ENCODE measurements at places on chromosomes 7 and 10.
A peak's percentile ranks its signal among the peaks of the same experiment; 100 is the strongest.

DNA sequence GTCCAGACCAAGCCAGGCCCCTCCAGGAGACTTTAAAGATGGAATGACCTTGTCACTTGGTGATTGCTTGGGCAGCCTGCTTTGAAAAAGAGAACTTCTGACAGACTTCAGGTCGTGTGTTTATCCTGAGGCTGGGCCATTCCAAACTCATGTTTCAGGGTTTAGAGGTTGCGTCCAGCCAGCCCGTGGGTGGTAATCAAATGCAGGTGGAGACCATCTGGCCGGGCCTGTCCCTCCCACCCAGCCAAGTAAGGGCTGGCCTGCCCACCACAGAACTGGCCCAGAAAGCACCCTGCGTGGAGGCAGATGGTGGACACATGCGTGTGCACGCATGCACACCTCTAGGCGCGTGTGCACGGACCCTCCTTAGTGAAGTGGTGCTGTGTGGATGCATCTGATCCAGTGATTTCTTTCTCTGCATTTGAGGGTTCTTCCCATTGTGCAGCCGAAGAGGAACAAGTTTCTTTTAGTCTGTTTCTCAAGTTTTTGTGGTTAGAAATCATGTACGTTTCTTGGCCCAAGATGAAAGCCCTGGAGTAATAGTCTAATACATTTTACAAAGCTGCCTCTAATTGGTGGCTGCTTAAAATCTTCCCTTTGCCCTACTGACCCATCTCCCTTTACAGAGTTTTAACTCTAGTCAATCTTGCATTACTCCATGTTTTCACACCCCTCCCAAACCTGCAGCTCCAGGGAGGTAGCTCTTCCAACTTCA lies 43.0 kb downstream of the SUFU start:
- DNase-seq: no peak

DNA sequence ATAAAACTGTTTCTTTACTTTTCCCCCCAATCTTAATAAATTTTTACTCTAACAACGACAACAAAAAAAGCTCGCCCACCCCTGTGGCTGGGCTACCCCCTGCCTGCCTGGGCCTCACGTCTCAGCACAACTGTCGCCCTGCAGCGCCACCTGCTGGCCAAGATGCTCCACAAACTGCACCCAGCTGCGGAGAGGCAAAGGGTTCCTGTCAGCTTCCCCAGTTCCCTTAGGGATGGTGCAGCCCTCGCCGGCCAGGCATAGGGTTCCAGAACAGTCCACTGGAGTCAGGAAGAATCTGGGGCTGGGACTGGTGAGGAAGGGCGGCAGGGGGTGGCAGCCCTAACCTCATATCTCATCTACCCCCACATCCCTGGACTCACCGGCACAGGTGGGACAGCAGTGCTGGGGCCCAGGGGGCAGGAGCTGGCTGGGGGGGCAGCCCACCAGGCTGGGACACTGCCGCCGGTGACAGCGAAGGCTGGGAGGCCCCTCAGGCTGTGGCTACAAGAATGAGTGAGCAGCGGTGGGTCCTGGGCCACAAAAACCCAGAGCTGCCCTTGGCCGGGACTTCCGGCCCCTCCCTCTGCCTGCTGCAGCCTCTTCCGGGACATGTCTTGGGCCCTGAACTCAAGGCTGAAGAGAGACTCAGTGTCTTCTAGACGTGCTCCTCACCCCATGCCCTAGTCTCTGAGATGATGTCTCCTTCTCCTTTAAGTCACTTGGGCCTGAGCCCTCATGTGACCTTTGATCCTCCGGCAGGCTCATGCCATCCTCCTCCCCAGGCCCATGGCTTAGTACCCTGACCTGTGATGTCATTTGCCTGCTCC lies 21.2 kb downstream of the ATP6V1F start:
- peak; percentile 89 for DNase-seq

- DNase-seq: no peak
Observed at GRCh38 chr10:103720328-103720963, 134.9 kb downstream of the SH3PXD2A start.

GRCh38 chr7:127678337-127678736 lies 26.3 kb downstream of the SND1 start:
- no peak for DNase-seq

GRCh38 chr10:96176985-96177384 lies 46.9 kb downstream of the ZNF518A start:
- no peak for DNase-seq

- no peak for DNase-seq
Observed at GRCh38 chr10:33506838-33507661, 172.6 kb upstream of the NRP1 start.

GRCh38 chr10:42997151-42997848 lies 79.6 kb upstream of the RET start:
- DNase-seq: no peak

GRCh38 chr10:101492205-101492604 lies 95.9 kb downstream of the POLL start:
- no peak for DNase-seq

- DNase-seq: no peak
Observed at GRCh38 chr10:71093531-71093930, 118.8 kb upstream of the UNC5B start.

DNA sequence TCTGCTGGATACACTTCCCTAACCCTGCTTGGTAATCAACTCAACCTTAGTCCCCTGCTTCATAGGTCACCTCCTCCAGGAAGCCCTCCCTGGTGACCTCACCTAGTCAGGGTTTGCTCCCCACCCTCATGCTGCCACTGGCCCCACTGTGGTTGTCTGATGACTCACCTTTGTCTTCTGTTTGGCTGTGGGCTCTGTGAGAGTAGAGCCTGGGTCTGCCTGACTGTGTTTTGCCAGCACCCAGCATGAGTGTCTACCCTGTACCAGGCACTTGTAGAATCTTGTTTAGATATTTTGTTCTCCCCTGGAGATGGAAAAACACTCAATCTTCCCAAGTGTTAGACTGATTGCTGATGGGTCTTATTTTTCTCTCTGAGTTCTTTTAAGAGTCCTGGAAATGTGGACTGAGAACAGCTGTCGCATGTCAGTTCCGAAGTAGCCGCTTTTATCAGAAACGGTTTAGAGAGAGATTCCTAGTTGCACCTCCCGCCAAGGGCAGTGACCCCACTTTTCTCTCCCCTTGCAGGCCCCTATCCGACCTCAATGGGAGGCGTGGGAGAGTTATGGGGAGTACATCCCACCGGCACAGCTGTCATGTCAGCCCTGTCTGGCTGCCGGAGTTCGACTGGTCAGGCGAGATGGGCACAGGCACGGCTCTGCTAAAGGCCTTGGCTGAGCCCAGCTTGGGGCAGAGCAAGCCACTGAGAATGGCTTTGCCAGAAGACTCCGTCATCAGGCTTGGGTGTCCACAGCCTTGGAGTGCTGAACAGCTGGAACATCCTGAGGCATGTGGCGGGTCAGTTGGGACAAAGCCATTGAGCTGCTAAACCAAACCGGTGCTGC lies 134.3 kb downstream of the GRK5 start:
- peak; percentile 43 for DNase-seq

DNA sequence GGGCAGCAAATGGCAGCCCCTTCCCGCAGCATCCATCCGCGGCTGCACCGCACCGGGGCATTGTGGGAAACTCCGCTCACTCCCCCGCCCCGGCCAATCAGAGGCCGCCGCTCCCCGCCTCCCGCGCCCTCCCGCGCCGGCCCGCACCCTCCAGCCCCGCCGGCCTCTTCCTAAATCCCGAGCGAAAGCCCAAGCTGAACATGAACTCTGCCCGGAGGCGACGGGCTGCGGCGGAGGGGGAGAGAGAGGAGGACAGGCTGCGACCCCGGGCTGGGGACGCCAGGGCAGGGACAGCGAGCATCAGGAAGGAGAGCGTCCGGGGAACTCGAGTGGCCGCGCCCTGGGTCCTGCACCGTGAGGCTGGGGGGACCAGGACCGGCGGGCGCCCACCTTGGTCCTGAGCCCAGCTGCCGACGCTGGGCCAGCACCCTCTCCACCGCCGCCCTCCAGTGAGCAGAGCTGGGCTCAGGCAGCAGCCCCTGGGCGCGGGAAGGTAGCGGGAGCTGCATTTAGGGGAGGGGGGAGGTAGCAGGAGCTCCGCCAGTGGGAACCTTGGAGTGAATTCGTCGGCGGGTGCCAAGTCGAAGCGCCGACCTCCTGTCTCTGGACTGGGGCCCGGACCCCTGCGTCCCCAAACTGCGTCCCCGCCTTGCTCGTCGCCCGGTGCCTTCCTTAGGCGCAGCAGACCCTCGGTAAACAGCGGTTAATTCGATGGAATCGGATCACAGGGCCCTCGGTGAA lies at the start of gene DGKI:
Gene DGKI (minus strand): TSS at position 148 of the 741 bp plus-strand sequence.
- DNase-seq: no peak

- DNase-seq: peak; percentile 75
Observed at GRCh38 chr10:104580774-104581675, 60.1 kb upstream of the SORCS3 start.

DNA sequence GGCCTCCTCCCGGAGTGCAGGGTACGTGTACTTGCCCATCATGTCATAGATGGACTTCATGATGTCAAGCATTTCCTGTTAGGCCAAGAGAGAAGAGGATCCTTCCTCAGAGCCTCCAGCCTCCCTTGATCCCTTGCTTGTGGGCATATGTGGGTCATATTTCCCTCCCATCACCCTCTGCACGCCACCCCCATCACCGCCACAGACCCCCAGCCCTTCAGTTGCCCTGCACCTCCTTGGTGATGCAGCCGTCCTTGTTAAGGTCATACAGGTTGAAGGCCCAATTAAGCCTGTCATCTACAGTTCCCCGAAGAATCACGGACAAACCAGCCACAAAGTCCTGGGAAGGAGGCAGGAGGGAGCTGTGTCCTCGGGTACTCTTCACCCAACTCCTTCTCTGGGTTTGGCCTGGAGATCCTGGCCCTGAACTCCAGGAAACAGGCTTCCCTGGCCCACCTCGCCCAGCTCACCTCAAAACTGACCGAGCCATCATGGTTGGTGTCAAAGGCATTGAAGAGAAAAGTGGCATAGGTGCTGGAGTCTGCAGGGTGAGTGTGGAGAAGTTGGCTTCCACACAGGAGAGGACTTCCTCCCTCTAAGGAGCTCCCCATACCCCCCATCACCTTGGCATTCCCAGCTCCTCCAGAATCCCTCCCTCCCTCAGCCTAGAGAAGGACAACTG lies 9.8 kb upstream of the OGA start:
- no peak for DNase-seq

DNA sequence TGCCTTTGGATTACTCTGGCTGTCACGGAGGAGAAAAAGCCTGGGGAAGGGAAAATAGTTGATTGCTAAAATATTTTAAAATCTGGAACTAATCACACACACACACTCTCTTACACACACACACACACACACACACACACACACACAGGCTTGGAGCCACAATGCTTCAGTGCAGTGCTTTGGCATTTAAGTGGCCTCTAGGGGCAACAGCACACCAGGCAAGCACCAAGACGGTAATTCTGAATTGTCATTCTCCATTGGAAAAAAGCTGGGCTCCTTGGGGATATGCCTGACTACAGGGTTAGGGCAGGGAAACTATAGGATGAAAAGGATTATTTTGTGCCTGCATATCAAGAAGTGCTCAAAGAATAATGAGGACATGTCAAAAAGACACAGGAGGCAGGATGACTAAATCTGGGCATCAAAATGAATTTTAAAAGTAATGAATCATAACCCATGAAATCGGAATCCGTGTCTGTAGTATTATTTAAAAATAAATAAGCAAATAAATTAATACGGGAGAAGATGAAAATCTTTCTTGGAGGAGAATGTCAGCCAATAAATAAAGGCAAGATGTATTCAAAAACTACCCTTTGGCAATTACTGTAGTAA lies 30.4 kb upstream of the DDC start:
- DNase-seq: no peak

DNA sequence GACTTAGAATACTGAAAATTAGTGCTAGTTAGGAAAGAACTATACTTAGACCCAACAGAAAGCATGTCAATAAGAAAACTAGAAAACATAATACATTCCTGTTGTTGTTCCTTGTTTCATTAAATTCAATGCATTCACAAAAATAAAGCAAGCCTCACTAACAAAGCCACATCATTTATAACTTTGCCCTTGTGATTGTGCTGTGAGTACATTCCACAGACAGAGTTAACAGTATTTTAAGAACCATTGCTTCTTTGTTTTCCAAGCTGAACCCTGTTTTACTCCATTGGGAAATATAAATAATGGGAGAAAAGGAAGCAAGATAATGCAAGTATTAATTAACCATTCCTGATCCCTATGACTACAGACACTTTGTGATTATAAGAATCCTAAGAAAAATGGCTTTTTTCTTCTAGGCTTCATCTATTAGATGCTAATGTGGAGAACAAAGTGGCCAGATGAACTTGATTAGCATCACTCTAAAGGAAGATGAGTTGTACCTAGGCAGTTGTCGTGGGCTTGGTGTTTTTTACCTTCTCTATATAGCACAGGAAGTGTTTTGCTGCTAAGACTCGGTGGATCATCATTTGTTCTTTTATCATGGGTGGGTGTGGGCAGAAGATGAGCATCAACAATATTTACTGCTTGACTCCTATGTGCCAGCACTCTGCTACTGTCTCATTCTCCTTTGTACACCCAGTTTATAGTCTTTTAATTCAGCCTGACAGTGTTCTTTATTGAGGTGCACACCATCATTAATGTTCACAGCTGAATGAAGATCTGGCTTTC lies 34.2 kb upstream of the ZNRF2 start:
- DNase-seq: no peak

- no peak for DNase-seq
Observed at GRCh38 chr10:114821915-114822443, 399 bp downstream of the FHIP2A start.

- DNase-seq: no peak
Observed at GRCh38 chr7:131365838-131366237, 38.2 kb downstream of the MKLN1 start.

DNA sequence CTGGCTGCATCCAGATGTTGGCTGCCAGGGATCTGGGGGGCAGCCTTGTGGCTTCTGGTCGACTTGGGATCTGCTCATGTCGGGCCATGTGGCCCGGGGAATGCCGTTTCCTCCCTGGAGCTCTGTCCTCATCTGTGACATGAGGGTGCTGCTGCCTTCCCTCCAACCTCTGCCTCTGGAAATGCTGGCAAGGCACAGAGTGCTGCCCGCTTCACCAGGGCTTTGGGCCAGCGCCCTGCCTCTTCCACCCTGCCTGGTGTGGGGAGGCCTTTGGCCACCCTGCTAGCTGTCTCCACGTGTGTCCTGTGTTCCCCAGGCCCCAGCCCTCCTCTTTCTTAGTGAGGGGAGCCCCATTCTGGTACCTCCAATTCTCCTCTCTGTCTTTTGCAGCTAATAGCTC lies 5.8 kb upstream of the SMARCD3 start:
- DNase-seq: no peak

All from activated CD4-positive, CD25-positive, alpha-beta regulatory T cell treated with anti-CD3 and anti-CD28 coated beads, Interleukin-2, amount 50 U/mL, for 72 hours (primary cell).